Uterus (tissue), 4 donors: ENCODE measurements at places on chromosomes 3 and 15. TPM values are rescaled to one million over a fixed set of nuclear protein-coding genes. Genes with fewer than 3 reads are reported as not detected.
A peak's percentile ranks its signal among the peaks of the same experiment; 100 is the strongest.

- H3K27ac ChIP-seq = no peak overlapping the region
- no peaks in the 10 kb centered on the region for H3K36me3 ChIP-seq
- no peaks in the 10 kb centered on the region for H3K27me3 ChIP-seq
- H3K4me1 ChIP-seq = no peaks in the 10 kb centered on the region
- DNase-seq = no peak
These were observed 759.4 kb upstream of the GBE1 start for GRCh38 chr3:82520846-82521245.

DNA sequence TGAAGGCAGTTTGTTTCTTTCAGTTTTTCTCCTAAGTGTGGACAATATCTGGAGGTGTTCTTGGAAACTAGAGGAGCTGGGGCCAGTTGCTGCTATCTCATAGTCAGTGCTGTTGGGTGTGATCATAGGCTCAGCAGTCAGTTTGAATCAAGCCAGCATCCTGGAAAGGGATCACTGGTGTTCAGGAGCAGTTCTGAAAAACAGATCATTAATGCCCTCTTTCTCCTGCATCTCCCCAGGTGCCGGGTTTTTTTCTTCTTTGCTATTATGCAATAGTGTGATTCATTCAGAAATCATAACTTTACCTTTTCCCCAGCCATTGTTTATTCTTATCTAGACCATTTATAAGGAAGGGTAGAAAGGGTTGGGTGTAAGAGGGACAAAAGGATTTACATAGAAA lies 24.0 kb downstream of the LNP1 start:
- no peaks in the 10 kb centered on the region for H3K27me3 ChIP-seq
- DNase-seq = no peak
- no peaks in the 10 kb centered on the region for H3K36me3 ChIP-seq
- no peak overlapping the region for H3K27ac ChIP-seq
- no peaks in the 10 kb centered on the region for H3K4me1 ChIP-seq

DNA sequence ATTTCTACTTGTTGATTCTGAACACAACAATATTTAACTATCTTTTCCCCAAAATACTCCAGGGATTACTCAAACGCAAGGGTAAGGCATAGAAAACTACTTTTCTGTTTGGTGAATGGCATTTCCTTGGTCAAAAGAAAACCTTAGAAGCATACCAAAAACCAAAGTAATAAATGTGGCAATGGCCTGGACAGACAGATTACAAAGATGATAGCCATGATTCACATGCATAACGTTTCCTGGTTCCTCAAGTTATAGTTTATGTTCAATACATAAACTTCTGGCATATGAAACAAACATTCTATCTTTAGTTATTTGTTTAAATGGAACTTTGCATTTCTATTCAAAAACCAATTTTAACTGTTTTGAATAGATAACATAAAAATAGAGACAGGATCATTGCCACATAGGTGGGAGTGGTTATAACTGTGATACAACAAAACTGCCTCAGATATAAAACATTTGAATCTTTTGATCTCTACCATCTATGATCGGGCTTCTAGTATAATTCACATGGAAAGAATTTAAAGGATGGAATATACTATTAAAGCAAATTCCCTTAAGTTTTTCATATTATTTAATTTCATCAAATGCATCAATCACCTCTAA lies 32.1 kb downstream of the FOXP1 start:
- no peak overlapping the region for H3K4me3 ChIP-seq
- no peak overlapping the region for H3K27ac ChIP-seq
- no peaks in the 10 kb centered on the region for H3K36me3 ChIP-seq

DNA sequence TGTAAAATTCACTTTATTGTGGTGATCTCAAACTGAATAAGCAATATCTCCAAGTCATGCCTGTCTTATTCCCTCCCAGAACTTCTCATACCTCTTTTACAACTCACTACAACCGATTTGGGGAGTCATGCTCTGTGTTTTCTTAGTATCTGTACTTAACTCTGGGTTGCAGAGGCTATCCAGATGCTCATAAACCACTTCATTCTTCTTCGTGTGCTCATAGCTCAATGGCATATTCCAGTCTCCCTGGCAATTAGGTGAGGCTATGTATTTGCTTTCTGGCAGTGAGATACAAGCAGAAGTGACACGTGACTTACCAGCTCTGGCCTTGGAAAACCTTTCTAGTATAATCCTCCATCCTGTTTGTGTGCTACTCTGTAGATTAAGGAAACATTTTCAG lies 360.9 kb downstream of the ZNF385D start:
- no peak overlapping the region for H3K4me3 ChIP-seq
- no peaks in the 10 kb centered on the region for H3K27me3 ChIP-seq
- no peak overlapping the region for H3K27ac ChIP-seq
- DNase-seq = no peak

- no peaks in the 10 kb centered on the region for H3K4me1 ChIP-seq
These were observed 121.5 kb downstream of the DNAJB8 start for GRCh38 chr3:128345196-128345595.

- peak; percentile 34 for DNase-seq
- H3K4me3 ChIP-seq = no peak overlapping the region
- H3K4me1 ChIP-seq = no peaks in the 10 kb centered on the region
- no peak overlapping the region for H3K27ac ChIP-seq
- no peaks in the 10 kb centered on the region for H3K36me3 ChIP-seq
These were observed 21.8 kb downstream of the METTL6 start for GRCh38 chr3:15405448-15406050.

- no peaks in the 10 kb centered on the region for H3K36me3 ChIP-seq
- no peak overlapping the region for H3K4me3 ChIP-seq
- H3K27me3 ChIP-seq = no peaks in the 10 kb centered on the region
- no peak for DNase-seq
- H3K4me1 ChIP-seq = peaks cover 10% of the 10 kb centered on the region
- H3K27ac ChIP-seq = peak overlapping the region; percentile 62
These were observed 1.5 kb downstream of the UQCC5 start for GRCh38 chr3:52537726-52538421.

GRCh38 chr3:25097023-25097422 lies 331.0 kb upstream of the RARB start:
- no peak overlapping the region for H3K4me3 ChIP-seq
- H3K27ac ChIP-seq = no peak overlapping the region
- no peak for DNase-seq
- no peaks in the 10 kb centered on the region for H3K36me3 ChIP-seq

- H3K27ac ChIP-seq = no peak overlapping the region
- H3K36me3 ChIP-seq = no peaks in the 10 kb centered on the region
- no peak for DNase-seq
These were observed 447.7 kb downstream of the GABRG3 start for GRCh38 chr15:27418726-27419125.

DNA sequence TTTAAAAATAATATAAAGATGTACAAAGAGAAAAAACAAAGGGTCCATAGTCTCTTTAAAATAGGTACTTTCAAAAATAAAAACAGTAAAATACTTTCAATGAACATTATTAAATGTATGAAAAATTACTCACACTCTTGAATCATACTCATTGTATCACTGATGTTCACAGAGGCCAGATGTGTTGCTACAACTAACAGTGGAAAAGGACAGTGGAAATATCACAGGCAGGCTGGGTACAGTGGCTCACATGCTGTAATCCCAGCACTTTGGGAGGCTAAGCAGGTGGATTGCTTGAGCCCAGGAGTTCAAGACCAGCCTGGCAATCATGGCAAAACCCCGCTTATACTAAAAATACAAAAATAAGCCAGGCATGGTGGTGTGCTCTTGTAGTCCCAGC lies 26.8 kb downstream of the NPHP3 start:
- H3K27me3 ChIP-seq = no peaks in the 10 kb centered on the region
- H3K27ac ChIP-seq = no peak overlapping the region
- no peak overlapping the region for H3K4me3 ChIP-seq

CEP70 gene
- 154 TPM for total RNA-seq
